ENCODE measurements at places on chromosomes 11 and 22.

DNA sequence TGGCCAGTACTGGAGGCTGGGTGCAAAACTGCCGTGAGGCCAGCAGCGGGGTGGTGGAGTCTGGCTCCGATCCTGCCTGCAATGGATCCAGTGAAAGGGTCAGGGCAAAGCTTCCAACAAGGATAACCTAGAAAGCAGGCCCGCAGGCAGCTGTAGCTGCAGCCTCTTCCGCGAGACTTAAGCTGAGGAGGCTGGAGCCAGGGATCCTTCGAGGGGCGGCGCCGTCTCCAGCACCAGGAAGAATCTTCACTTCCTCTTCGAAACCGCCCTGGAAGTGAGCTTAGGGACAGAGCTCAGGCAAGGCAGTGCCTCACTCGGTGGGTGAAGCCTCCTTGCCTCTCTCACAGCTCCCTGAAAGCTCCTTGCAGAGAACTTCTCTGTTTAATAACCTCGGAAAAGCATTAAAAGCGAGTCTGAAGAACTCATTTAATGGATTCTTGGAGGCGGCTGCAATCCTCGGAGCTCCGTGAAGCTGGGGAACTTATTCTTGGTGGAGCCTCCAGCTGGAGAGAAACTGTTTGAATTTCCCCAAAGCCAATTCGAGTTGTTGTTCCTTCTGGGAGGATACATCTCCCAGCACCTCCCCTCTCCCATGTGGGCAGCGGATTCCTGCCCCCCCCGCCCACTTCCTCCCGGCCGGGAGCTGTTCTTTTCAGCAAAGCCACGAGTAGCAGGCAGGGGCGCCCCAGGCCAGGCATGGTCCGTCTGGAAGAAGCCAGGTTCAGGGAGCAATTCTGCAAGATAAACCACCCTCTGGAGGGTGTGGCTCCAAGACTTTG lies 169.9 kb downstream of the CTTN start:
- no peak for DNase-seq

DNA sequence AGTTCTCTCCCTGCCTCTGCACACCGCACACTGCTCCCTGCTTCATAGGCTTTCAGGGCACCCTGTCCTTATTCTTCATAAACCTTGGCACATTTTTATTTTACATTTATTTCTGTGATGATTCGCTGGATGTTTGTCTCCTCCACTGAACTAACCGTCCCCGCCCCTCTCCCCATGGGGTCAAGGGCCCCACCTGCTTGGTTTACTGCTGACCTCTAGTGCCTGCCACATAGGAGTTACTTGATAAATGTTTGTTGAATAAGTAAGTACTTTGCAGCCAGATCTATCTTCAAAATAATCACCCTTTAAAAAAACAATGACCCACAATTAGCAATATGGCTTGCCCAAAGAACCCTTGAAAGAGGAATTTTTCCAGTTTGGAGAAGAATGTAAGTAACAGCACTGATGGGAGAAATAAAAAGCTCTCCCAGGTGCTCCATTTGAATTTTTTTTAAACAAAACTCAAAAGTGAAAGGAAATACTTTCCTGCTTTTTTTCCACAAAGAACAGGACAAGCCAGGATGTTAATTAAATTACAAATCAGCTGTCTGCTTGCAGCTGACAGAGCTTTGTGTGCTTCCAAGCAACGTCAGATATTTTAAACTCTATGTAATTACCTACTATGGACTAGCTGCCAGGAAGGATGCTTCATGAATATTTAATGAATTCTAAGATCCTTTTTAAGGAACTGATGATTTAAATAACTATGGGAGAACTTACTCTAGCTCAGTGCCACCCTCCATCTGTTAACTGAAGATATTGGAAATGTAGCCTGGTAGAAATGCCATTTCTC lies 1083.6 kb downstream of the DLG2 start:
- DNase-seq: no peak

DNA sequence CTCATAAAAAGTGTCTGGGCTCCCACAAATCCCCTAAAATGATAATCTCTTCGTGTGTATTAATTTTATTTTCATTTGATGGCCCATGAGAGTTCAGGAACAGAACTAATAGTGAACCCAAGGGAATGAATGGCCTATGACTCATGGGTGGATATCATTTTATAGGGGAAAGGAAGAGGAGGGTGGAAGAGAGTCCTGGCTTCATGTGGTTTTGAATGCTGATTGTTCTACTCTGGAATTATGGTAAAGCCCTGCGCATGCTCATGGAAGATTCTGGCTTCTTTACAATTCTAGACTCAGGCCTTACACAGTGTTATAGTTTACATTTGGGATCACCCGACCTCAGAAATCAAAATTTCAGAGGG lies 35.2 kb downstream of the MAML2 start:
- peak; percentile 80 for DNase-seq

DNA sequence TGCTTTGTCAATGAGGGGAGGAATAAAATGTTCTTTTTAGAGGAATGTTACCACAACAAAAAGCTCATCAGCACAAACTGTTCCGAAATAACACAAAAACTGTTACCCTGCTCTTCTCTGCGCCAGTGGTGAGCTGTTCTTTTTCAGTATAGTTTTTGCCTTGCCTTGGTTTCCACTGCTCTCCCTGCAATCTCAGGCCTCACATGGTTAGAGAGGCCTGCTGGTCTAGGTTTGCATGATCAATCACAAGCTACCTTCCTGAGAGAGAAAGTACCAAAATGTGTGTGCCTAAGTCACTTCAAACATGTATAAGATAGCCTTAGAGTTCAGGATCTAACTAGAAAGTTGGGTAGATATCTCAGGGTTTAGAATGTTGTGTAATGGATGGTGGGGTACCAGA lies 114.6 kb downstream of the STIM1 start:
- no peak for DNase-seq

GRCh38 chr11:63907808-63908530 lies 9.0 kb downstream of the RCOR2 start:
- DNase-seq: no peak

GRCh38 chr11:81946831-81947230 lies 786.8 kb downstream of the FAM181B start:
- DNase-seq: no peak

GRCh38 chr11:41461057-41461681 lies 1.7 kb upstream of the LRRC4C start:
- DNase-seq: peak; percentile 27

DNA sequence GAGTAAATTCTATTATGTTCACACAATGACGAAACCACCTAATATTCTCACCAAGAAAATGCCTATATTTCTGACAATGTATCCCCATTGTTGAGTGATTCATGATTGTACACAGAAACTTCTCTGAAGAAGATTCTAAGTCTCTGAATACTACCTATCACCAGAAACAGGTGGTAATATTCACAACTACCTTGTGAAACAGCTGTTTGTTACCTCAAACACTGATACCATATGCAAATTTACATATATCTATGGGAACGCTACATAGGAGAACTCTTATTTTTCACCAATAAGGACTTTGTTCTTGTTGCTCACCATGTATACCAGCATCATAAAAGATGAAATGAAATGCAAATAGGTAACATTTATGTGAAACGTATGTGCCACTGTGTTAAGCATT lies 59.3 kb downstream of the PDGFD start:
- no peak for DNase-seq

DNA sequence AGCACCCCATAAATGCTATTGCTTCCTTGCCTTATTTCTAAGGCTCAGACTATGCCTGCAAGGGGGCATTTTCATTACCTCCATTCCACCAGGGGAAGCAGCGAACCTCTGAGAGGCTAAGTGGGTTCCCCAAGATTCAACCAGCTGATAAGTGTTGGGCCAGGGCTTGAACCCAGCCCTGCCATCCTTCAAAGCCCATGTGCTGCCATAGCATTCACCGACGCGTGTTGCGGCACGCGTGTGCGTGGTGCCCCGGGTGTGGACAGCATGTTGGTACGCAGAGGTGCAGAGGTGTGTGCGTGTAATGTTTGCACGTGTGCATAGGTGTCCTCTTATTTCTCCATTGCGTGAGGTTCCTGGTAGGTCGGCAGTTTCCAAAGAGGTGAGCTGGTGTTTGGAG lies 66.0 kb upstream of the PPARA start:
- DNase-seq: no peak

DNA sequence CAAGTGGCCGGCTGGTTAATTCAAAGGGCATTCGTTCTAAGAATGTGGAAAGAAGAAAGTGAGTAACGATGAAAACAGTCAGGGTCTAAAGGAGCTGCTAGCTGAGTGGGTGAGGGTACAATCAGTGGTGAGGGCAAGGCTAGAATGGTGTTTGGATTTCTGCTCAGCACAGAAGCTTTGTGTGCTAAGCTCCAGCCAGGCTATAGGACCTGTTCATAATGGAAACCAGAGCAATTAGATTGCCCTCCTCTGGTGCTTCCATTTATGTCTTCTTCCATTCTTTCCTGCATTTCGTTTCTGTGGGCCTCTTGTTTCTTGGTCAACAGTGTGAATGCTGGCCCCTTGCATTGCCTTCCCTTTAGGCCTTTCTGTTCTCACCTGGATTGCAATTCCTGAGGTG lies 572.9 kb upstream of the CHORDC1 start:
- DNase-seq: no peak

GRCh38 chr22:31952472-31952871 lies 8.1 kb downstream of the YWHAH start:
- peak; percentile 83 for DNase-seq

DNA sequence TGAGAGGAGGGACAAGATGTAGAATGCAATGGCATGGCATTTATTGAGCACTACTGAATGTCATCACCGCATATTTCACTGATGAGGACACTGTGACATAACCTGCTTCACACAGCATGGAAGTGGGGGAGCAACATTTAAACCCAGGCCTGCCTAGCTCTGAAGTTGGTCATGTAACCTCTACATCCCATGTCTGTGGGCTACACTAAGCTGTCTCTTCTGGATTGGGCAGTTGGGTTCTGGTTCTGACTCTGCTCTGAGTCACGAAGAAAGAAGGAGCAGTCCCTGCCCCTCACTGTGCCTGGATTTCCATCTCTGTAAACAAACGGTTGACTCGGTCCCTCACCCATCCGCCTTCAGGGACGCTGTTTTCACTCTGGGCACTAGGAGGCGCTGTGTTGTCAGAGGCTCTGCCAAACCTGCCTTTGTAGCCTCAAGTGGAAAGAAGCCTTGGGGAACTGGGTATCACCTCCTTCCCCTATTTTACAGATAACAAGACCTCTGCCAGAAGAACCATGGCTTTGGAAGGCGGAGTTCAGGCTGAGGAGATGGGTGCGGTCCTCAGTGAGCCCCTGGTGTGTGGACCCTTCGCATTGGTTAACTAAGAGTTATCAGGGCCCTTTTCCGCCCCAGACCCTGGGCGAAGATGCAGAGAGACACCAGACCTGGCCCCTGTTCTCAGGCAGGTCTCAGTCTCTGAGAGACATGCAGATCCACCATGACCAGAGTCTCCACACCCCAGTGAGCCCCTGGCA lies 12.7 kb upstream of the ARHGEF17 start:
- DNase-seq: peak; percentile 94
